ENCODE measurements at places on chromosomes 6 and 20. TPM values are rescaled to one million over a fixed set of nuclear protein-coding genes. Genes with fewer than 3 reads are reported as not detected.

- no peak for DNase-seq
- no peaks in the 10 kb centered on the region for H3K36me3 ChIP-seq
- no peak overlapping the region for H3K4me3 ChIP-seq
- H3K4me1 ChIP-seq = peaks cover 11% of the 10 kb centered on the region
- H3K27me3 ChIP-seq = peaks cover 2% of the 10 kb centered on the region
- no peak overlapping the region for H3K27ac ChIP-seq
Measured at GRCh38 chr20:56634735-56635385, 5.8 kb downstream of the TFAP2C start.

GRCh38 chr6:150394899-150395295, 26.1 kb downstream of the IYD start:
- H3K4me1 ChIP-seq = no peaks in the 10 kb centered on the region
- H3K36me3 ChIP-seq = no peaks in the 10 kb centered on the region
- no peaks in the 10 kb centered on the region for H3K27me3 ChIP-seq
- no peak for DNase-seq
- H3K27ac ChIP-seq = peak overlapping the region; percentile 25

Gene ENTPD6
- 65.3 TPM for total RNA-seq

DNA sequence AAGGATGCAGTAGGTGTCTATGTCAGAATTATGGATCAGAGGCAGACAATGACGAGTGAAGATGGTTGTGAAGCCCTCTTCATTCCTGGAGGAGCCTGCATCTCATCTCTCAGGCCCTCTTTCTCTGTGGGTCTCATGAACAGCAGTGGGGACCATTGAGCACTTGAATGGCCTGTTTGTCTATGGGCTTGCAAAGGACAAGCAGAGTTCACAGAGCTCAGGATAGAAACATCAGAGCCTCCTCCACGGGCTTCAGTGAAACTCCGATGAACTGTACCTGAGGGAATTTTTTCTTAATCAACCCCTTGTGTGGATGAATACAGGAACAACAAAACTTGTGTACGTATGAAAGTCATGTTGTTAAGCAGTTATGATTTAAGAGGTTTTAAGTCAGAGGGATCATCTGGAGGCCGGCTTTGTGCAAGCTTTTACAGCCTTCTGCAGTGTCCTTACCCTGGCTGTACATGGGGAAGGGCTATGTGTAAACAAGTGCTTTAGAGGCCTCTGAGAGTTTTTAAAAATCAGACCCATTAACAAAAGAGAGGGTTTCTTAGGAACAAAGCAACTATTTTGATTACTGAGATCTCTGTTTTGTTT, 29.7 kb upstream of the PI16 start:
- H3K27me3 ChIP-seq = no peaks in the 10 kb centered on the region
- no peak overlapping the region for H3K4me3 ChIP-seq
- H3K36me3 ChIP-seq = peaks cover 64% of the 10 kb centered on the region

DNA sequence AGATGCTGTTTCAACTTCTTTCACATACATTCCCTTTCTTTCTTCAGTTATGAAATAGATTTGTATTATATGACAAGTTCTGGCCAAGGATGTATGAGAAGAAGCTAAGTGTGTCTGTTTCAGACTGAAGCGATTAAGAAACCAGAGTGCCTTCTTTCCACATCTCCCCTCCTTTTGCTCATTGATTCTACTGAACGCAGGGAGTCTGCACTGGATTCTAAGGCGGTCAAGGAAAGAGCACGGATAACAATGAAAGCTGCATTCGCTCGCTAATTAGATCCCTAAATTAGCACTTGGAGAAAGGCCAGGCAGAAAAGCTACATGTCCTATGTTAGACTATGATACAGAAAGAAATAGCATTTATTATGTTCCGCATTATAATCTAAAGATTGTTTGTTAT, 267.7 kb downstream of the HAO1 start:
- H3K36me3 ChIP-seq = no peaks in the 10 kb centered on the region
- no peak overlapping the region for H3K27ac ChIP-seq
- no peak for DNase-seq
- H3K27me3 ChIP-seq = no peaks in the 10 kb centered on the region

GRCh38 chr20:60294632-60295031, 336.4 kb downstream of the CDH26 start:
- no peak overlapping the region for H3K4me3 ChIP-seq
- no peak overlapping the region for H3K27ac ChIP-seq
- no peaks in the 10 kb centered on the region for H3K27me3 ChIP-seq
- H3K4me1 ChIP-seq = no peaks in the 10 kb centered on the region
- H3K36me3 ChIP-seq = no peaks in the 10 kb centered on the region
- no peak for DNase-seq

GRCh38 chr6:111598181-111598580, 7.5 kb downstream of the TRAF3IP2 start:
- H3K4me1 ChIP-seq = no peaks in the 10 kb centered on the region
- H3K36me3 ChIP-seq = no peaks in the 10 kb centered on the region
- H3K27me3 ChIP-seq = no peaks in the 10 kb centered on the region
- H3K4me3 ChIP-seq = no peak overlapping the region

Gene DEFB124
- total RNA-seq = not detected

Gene RPS6KA2
- total RNA-seq = 89.6 TPM

DNA sequence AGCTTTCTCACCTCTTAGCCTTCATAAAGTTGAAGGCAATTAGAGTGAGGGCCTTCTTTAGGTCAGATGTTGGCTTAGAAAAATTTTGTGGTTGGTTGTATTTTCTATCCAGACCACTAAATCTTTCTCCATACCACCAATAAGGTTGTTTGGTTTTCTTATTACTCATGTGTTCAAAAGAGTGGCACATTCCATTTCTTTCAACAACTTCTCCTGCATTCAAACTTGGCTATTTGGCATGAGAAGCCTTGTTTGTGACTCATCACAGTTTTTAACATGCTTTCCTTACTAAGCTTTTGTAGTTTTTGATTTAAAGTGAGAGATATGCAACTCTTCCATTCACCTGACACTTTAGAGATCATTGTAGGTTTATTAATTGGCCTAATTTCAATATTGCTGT, 949.6 kb downstream of the TBC1D32 start:
- H3K27me3 ChIP-seq = no peaks in the 10 kb centered on the region
- H3K4me1 ChIP-seq = no peaks in the 10 kb centered on the region
- H3K36me3 ChIP-seq = no peaks in the 10 kb centered on the region
- no peak for DNase-seq

- H3K27ac ChIP-seq = no peak overlapping the region
- H3K36me3 ChIP-seq = no peaks in the 10 kb centered on the region
- H3K4me1 ChIP-seq = no peaks in the 10 kb centered on the region
- no peak overlapping the region for H3K4me3 ChIP-seq
Measured at GRCh38 chr6:80553071-80553740, 446.7 kb downstream of the BCKDHB start.

DNA sequence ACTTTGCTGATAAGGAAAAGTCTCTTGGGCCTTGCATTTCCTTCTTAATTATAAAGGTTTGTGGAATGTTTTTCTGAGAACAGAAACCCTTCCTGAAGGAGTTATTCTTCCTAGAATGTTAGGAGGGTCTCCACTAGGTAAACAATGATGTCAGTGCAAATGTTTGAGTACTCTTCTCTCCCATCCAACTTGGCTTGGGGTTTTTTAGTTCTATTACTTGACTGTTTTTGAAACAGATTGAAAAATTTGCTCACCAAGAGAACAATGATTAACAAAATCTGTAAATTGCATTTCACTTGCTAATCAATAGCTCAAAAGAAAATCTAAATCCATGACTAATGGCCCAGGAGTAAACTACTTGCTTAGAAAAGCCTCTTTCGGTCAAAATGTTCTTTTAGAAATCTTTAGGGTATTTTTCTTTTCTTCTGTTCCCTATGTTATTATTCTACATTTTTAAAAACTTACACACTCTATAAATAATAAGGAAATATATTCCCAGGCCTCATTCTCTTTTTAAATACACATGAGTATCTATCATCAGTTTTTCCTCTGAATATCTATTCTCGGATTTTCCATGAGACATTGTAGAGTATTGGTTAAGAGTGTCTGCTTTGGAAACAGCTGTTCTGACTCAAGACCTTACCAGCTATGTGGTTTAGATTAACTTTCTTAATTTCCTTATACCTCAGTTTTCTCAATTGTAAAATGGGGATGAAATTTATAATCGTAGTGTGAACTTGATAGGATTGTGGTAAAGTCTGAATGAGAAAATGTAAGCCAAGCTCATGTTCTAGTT, 234.2 kb upstream of the CITED2 start:
- no peak overlapping the region for H3K4me3 ChIP-seq
- no peaks in the 10 kb centered on the region for H3K4me1 ChIP-seq
- H3K27me3 ChIP-seq = no peaks in the 10 kb centered on the region
- no peak overlapping the region for H3K27ac ChIP-seq

Gene APOM
- total RNA-seq = 0.63 TPM

- DNase-seq = no peak
- H3K27me3 ChIP-seq = no peaks in the 10 kb centered on the region
Measured at GRCh38 chr6:148328876-148329555, 13.6 kb upstream of the SASH1 start.

GRCh38 chr6:158774717-158775449, 44.3 kb downstream of the EZR start:
- no peak overlapping the region for H3K4me3 ChIP-seq
- H3K36me3 ChIP-seq = peaks cover 28% of the 10 kb centered on the region
- no peaks in the 10 kb centered on the region for H3K4me1 ChIP-seq
- no peak for DNase-seq
- H3K27ac ChIP-seq = no peak overlapping the region

GRCh38 chr20:1928154-1928553, 32.9 kb downstream of the SIRPA start:
- H3K27ac ChIP-seq = no peak overlapping the region
- H3K36me3 ChIP-seq = no peaks in the 10 kb centered on the region
- H3K4me3 ChIP-seq = no peak overlapping the region
- no peak for DNase-seq
- H3K4me1 ChIP-seq = no peaks in the 10 kb centered on the region

DNA sequence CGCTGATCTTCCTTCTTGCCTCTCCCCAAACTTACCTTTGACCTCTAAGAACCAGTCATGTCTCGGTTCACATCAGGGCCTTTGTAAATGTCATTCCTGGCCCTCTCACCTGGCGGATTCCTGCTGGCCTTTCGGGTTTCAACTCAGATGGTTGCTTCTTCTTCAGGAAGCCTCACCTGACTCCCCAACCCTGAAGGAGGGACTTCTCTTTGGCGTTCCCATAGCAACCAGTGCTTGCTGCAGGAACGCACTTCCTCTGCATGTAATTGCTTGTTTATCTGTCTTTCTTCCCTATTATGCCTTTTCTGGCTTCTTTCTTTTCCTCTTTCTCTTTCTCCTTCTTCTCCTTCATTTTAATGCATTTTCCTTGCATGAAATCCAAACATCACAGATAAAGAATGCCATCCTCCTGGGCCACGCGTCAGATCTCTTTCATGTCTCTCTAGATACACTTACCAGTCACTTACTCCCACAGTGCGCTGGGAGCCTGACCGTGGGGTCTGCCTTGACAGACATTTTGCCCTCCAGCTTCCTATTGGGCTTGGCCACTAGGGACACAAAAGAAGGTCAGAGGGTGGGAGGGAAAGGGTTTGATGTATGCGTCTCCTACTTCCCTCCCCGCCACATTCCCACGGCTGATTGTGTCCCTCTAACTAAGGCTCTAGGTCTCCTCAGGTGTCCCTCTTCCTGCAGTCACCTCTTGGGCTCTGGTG, 295.7 kb upstream of the TSHZ2 start:
- no peaks in the 10 kb centered on the region for H3K36me3 ChIP-seq
- H3K4me3 ChIP-seq = no peak overlapping the region
- no peaks in the 10 kb centered on the region for H3K27me3 ChIP-seq
- no peak for DNase-seq
- no peaks in the 10 kb centered on the region for H3K4me1 ChIP-seq

Gene WFDC5
- total RNA-seq = not detected

Gene LPA
- 0.42 TPM for total RNA-seq

Measured in tibial nerve (tissue), 4 donors.